ENCODE measurements at places on chromosomes 12 and 14. TPM values are rescaled to one million over a fixed set of nuclear protein-coding genes. Genes with fewer than 3 reads are reported as not detected.

SIX6 gene
- not detected for total RNA-seq

RIMKLB gene
- 1.6 TPM for total RNA-seq

GPX2 gene
- not detected for total RNA-seq

DNA sequence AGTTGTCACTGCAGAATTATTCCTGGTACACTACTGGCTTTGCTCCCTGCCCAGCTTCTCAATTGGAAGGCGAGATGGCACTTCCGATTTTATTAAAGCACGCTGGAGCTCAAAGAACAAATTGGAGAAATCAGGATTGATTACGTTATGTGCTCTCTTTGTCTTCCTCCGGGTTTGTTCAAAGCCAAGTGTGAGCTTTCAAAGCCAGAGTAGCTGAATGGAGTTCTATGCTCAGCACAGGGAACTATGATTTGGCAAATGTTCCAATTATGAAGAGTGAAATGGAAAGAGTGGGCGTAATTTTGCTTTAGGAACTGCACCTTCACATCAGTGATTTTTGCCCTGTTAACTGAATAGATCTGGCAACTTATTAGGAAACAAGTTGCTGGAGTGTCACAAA lies 72.4 kb downstream of the FLRT2 start:
- no peaks in the 10 kb centered on the region for H3K36me3 ChIP-seq
- DNase-seq = no peak
- H3K4me1 ChIP-seq = no peaks in the 10 kb centered on the region

GRCh38 chr14:73465823-73466532 lies 7.6 kb upstream of the NUMB start:
- no peaks in the 10 kb centered on the region for H3K36me3 ChIP-seq
- H3K27me3 ChIP-seq = no peaks in the 10 kb centered on the region
- peaks cover 51% of the 10 kb centered on the region for H3K4me1 ChIP-seq
- H3K4me3 ChIP-seq = no peak overlapping the region
- no peak overlapping the region for H3K27ac ChIP-seq

Measured in activated CD4-positive, alpha-beta memory T cell treated with anti-CD3 and anti-CD28 coated beads, Interleukin-2, amount 10 ng/mL, durations not matched to agents 7 days and 5 days (primary cell).